ENCODE measurements at places on chromosomes 1 and 21.

DNA sequence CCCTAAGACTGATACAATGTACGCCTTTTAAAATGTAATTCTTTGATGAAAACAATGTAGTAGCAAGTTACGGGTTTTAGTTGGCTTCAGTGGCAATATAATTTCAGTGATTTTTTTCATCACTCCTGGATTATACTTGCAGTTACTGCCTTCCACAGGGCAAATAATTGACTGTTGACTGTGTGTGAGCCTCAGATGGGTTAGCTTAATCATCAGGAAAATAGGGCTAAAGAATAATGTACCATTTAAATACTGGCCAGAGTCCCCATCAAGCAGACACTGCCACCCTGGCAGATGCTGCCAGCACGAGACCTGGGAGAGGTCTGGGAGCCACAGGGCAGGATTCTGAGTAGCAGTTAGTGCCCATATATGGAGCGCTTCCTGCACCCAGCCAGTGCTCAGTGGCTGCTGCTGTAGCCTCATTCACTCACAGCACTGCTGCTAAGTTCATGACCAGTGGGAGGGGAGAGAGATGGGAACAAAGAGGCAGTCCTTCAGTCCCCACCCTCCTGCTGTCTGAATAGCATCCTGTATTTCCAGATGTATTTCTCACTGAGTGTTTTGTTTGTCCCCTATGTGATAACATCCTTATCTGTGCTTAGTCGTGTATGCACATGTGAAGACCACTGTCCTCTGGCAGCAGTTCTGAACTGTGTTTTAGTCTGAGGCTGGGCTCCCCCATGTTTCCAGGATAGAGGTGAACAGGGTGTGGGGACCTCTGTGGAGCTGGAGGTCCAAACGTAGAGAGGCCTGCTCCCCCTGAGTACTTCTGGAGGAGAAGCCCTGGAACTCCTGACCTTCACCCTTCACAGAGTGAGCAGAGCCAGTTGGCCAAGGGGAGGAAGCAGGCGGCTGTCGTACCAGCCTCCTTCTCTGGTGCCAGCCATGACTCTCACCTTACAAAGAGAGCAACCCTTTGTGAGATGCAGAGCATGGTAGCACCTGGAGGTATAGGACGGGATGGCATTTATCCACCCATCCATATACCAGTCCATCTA lies 80.4 kb downstream of the ADARB1 start:
- H3K4me3 ChIP-seq, result no peak overlapping the region
- H3K4me1 ChIP-seq, result peaks cover 16% of the 10 kb centered on the region
- no peaks in the 10 kb centered on the region for H3K36me3 ChIP-seq

GRCh38 chr1:74420467-74420866 lies 91.9 kb downstream of the LRRC53 start:
- no peak for DNase-seq
- H3K36me3 ChIP-seq, result no peaks in the 10 kb centered on the region
- H3K4me3 ChIP-seq, result no peak overlapping the region
- H3K4me1 ChIP-seq, result no peaks in the 10 kb centered on the region
- no peaks in the 10 kb centered on the region for H3K27me3 ChIP-seq

DNA sequence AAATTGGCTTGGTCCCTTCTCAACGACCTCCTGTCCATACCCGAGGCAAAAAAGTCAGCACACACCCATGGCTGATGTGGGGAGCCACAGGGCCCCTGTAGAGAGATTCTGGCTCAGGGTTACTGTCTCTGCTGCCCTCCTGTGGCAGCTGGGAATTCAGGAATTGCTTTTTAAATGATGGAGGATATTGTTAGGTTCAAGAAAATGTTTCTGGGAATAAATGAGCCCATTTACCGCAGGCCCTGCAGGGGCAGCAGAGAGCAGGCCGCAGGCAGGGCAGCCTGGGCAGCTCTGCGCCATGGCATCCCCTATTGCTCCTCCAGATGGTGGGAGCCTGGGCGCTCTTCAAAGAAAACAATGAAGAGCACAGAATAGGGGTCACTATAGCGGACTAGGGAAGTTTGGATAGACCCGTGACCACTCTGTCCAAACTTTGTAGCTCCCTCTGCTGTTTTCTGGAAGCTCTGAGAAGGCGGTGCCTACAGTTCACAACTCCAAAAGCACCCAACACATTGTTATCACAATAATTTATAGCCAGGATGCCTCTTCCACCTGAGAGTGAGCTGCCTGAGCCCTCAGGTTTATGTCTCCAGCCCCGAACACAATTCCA lies 201.1 kb downstream of the BACH1 start:
- no peak overlapping the region for H3K27ac ChIP-seq
- H3K27me3 ChIP-seq, result no peaks in the 10 kb centered on the region
- no peaks in the 10 kb centered on the region for H3K4me1 ChIP-seq
- H3K4me3 ChIP-seq, result no peak overlapping the region

- peaks cover 14% of the 10 kb centered on the region for H3K4me1 ChIP-seq
- H3K4me3 ChIP-seq, result no peak overlapping the region
- H3K27ac ChIP-seq, result no peak overlapping the region
- no peaks in the 10 kb centered on the region for H3K36me3 ChIP-seq
- H3K27me3 ChIP-seq, result no peaks in the 10 kb centered on the region
- DNase-seq, result peak; percentile 55
Measured at GRCh38 chr1:23452011-23452411, 27.5 kb upstream of the TCEA3 start.

DNA sequence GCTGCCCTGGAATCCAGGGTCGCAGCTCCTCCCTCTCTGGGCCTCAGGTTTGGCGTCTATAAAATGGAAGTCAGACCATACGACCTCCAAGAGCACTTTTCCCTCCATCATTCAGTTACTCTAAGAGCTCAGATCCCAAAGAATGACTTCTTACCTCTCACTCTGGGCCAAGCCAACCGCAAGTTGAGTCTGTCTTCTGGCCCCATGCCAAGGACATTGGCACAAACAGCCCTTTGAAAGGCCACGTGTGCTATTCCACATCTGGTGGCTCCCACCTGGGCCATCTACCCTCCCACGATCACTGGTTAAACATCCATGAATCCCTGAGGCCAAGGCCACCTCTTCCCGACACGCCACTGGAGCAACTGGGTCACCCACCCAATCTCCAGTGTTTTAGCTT lies 12.4 kb downstream of the SLC2A7 start:
- DNase-seq, result no peak
- no peak overlapping the region for H3K4me3 ChIP-seq
- H3K36me3 ChIP-seq, result no peaks in the 10 kb centered on the region
- H3K27ac ChIP-seq, result no peak overlapping the region

- H3K27ac ChIP-seq, result no peak overlapping the region
- H3K27me3 ChIP-seq, result no peaks in the 10 kb centered on the region
- H3K4me3 ChIP-seq, result no peak overlapping the region
- no peaks in the 10 kb centered on the region for H3K4me1 ChIP-seq
- no peak for DNase-seq
- H3K36me3 ChIP-seq, result no peaks in the 10 kb centered on the region
Measured at GRCh38 chr1:75855734-75856133, 59.1 kb downstream of the MSH4 start.

GRCh38 chr1:244083383-244083943 lies 32.4 kb downstream of the ZBTB18 start:
- no peak for DNase-seq
- H3K27me3 ChIP-seq, result no peaks in the 10 kb centered on the region
- H3K27ac ChIP-seq, result no peak overlapping the region
- H3K4me1 ChIP-seq, result no peaks in the 10 kb centered on the region
- no peaks in the 10 kb centered on the region for H3K36me3 ChIP-seq

- H3K4me1 ChIP-seq, result peaks cover 22% of the 10 kb centered on the region
- no peak for DNase-seq
- H3K36me3 ChIP-seq, result peaks cover 7% of the 10 kb centered on the region
- no peak overlapping the region for H3K4me3 ChIP-seq
Measured at GRCh38 chr1:25738499-25738898, 61.5 kb upstream of the SELENON start.

DNA sequence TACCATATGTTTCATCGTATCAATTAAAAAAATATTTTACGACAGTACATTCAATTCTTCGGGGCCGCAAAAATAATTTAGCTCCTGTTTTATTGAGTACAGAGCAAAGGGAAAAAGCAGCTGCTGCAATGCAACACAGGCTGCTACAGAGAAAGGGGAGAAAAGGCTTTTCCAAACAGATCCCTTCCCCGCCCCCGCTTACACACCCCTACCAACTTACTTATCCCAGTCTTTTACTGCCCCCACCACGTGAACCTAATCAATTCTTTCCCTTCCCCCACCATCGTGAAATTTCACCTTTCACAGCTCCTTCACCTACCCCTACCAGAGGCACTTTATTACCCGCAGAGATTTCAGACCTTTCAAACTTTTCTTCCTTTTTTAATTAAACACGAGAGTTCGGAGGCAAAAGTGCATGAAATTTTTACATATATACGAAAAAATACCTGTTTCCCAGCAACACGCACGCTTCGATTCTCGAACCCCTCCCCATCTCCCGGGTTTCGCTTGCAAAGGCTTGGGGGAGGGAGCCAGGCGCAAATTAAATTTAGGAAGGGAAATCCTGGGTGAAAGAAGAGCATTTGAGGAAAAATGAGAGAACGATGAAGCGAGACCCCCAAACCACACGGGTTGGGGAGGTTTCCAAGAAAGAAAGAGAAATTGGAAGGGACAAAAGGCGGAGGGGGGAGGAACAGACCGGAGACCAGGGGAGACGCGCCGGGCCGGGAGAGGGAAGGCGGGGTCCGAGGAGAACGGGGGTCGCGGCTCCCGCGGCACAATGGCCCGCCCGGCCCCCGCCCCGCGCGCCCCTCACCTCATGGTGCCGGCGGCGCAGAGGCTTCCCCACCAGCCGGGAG lies 823 bp downstream of the ENAH start:
- peaks cover 12% of the 10 kb centered on the region for H3K4me1 ChIP-seq
- peaks cover 12% of the 10 kb centered on the region for H3K27me3 ChIP-seq
- DNase-seq, result no peak
- H3K27ac ChIP-seq, result no peak overlapping the region
- H3K36me3 ChIP-seq, result no peaks in the 10 kb centered on the region

- no peaks in the 10 kb centered on the region for H3K36me3 ChIP-seq
- no peak overlapping the region for H3K4me3 ChIP-seq
- no peaks in the 10 kb centered on the region for H3K4me1 ChIP-seq
- no peak overlapping the region for H3K27ac ChIP-seq
- DNase-seq, result no peak
Measured at GRCh38 chr1:93574511-93574910, 107.1 kb downstream of the BCAR3 start.

DNA sequence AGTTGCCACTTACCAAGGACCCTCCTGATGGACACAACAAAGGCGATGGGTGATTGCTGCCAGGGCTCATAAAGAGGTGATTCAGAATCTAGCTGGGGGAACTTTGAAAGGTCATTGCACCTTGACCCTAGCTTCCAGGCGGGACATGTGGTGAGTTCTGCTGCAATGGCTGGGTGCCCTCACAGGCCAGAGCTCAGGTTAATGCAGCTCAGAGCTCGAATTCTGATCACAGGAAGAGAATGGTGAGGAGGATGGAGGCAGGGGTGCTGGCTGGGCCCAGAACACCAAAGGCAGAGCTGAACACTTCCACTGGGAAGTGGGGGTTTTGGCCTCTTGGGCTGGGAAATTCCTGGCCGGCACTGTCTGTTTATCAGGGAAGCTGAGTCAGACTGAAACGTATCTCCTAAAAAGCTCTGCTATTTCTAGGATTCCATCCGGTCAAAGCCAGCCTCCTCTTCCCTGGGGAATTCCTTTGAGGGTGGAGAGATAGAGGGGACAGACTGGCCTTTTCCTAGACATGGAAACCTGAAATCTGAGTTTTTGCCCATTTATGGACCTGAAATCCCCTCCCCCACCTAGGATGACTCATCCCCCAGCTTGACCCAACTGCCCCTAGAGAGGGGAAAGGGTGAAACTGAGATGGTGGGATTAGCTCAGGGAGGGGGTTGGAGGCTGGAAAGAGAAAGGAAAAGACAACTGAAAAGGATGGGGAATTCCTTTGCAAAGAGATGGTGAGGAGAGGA lies 27.2 kb downstream of the NUAK2 start:
- no peak for DNase-seq
- H3K4me1 ChIP-seq, result peaks cover 12% of the 10 kb centered on the region
- H3K27me3 ChIP-seq, result no peaks in the 10 kb centered on the region
- no peak overlapping the region for H3K4me3 ChIP-seq

- H3K4me3 ChIP-seq, result peak overlapping the region; percentile 88
- no peak for DNase-seq
- peaks cover 18% of the 10 kb centered on the region for H3K4me1 ChIP-seq
- peak overlapping the region; percentile 97 for H3K27ac ChIP-seq
Measured at GRCh38 chr1:2547210-2548067, 8.7 kb upstream of the TNFRSF14 start.

DNA sequence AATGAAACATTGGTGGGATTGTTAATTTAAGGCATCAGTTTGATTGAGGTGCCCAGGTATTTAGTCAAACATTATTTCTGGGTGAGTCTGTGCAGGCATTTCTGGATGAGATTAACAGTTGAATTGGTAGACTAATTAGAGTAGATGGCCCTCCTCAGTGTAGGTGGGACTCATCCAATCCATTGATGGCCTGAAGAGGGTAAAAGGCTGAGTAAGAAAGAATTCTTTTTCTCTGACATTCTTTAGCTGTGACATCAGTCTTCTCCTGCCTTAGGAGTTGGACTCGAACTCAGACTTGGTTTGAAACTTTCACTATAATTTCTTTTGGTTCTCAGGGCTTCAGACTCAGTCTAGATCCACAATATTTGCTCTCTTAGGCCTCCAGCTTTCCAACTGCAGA lies 59.6 kb upstream of the ADAMTS5 start:
- no peaks in the 10 kb centered on the region for H3K27me3 ChIP-seq
- no peaks in the 10 kb centered on the region for H3K4me1 ChIP-seq
- no peaks in the 10 kb centered on the region for H3K36me3 ChIP-seq

DNA sequence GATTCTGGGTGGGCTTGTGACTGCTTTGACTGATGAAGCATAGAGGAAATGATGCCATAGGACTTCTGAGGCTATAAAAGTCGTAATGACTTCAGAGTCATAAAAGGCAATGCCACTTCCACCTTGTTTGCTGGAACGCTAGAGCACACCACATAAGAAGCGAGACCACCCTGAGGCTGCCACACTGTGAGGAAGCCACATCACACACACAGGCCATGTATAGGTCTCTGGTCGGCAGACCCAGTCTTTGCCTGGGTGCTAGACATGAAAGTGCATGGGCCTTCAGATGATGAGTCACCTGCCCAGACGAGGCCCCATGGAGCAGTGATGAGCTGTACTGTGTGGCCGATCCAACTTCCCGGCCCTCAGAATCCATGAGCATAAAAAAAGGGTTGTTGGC lies 14.2 kb upstream of the KANK4 start:
- no peak for DNase-seq
- H3K27me3 ChIP-seq, result no peaks in the 10 kb centered on the region

GRCh38 chr1:19468397-19468956 lies 16.9 kb downstream of the CAPZB start:
- H3K27me3 ChIP-seq, result no peaks in the 10 kb centered on the region
- H3K4me3 ChIP-seq, result peak overlapping the region; percentile 32
- H3K27ac ChIP-seq, result peak overlapping the region; percentile 73
- H3K36me3 ChIP-seq, result peaks cover 3% of the 10 kb centered on the region
- peaks cover 81% of the 10 kb centered on the region for H3K4me1 ChIP-seq

GRCh38 chr1:240420766-240421165 lies 191.2 kb downstream of the GREM2 start:
- H3K4me3 ChIP-seq, result no peak overlapping the region
- H3K27me3 ChIP-seq, result no peaks in the 10 kb centered on the region
- no peak for DNase-seq
- no peak overlapping the region for H3K27ac ChIP-seq
- H3K4me1 ChIP-seq, result no peaks in the 10 kb centered on the region
- H3K36me3 ChIP-seq, result no peaks in the 10 kb centered on the region

GRCh38 chr1:9853249-9853595 lies 29.5 kb upstream of the CLSTN1 start:
- H3K4me3 ChIP-seq, result no peak overlapping the region
- H3K36me3 ChIP-seq, result peaks cover 3% of the 10 kb centered on the region
- peaks cover 5% of the 10 kb centered on the region for H3K4me1 ChIP-seq
